ENCODE measurements at places on chromosomes 6 and 20. TPM values are rescaled to one million over a fixed set of nuclear protein-coding genes. Genes with fewer than 3 reads are reported as not detected.

Gene ZNF311
- polyA plus RNA-seq, result 0.29 TPM

Gene SEMG2
- polyA plus RNA-seq, result not detected

Gene ENPP1
- polyA plus RNA-seq, result 2.9 TPM

Gene CTCFL
- polyA plus RNA-seq, result 0.11 TPM

Gene BIRC7
- not detected for polyA plus RNA-seq

Gene ESR1
- polyA plus RNA-seq, result 0.16 TPM

Gene MYO6
- 11.6 TPM for polyA plus RNA-seq

Gene GJE1
- polyA plus RNA-seq, result not detected

Gene MACROD2
- 0.11 TPM for polyA plus RNA-seq

Gene HLA-G
- polyA plus RNA-seq, result not detected

Gene UBE2C
- 0.55 TPM for polyA plus RNA-seq

Gene PNLDC1
- 0.56 TPM for polyA plus RNA-seq

Gene TCFL5
- polyA plus RNA-seq, result 5.1 TPM

Gene CRISP3
- polyA plus RNA-seq, result 0.13 TPM

Gene SDCBP2
- polyA plus RNA-seq, result 5.6 TPM

Gene VSX1
- not detected for polyA plus RNA-seq

Gene DEFB132
- 1.2 TPM for polyA plus RNA-seq

Gene GJA1
- 35.4 TPM for polyA plus RNA-seq

Gene COL11A2
- 2.6 TPM for polyA plus RNA-seq

Gene CGA
- 0.08 TPM for polyA plus RNA-seq

Gene SIRPB1
- 3.5 TPM for polyA plus RNA-seq

Gene C4B
- polyA plus RNA-seq, result 22.4 TPM

Gene SAMD5
- polyA plus RNA-seq, result 0.27 TPM

Gene RAB44
- 0.11 TPM for polyA plus RNA-seq

Gene IL17A
- not detected for polyA plus RNA-seq

Gene NFATC2
- 1.0 TPM for polyA plus RNA-seq
